MM.1S (cell line): ENCODE measurements at places on chromosomes 11 and 22.

DNA sequence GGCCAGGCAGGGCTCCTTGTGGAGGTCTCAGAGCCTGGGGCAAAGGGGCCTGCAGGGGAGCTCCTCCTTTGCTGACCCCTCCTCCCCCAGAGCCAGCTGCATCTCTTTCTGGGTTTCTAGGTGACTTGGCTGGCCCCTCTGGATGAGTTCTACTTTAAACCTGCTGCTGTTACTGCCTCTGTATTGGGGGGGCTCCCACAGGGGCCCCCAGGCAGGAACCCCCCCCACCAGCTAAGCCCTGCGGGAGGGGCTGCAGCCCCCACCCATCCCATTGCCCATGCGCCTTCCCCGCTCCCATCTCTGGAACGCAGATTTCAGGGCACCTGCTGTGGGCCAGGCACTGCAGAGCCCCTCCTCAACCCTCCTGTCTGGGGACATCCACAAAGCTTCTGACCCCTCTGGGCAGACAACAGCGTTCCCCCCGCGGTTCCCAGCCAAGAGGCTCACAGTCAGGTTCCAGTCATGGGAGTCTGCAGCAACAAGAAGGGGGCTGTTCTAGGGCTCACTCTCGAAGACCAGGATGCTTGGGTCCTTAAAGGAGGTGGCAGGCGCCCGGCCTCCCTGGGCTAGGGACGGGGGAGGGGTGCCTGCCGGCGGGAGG is 815 bp upstream of the PLCB3 start:
- no peak for DNase-seq

GRCh38 chr11:59556115-59556916 is 45.0 kb downstream of the OR4D9 start:
- peak; percentile 54 for DNase-seq

DNA sequence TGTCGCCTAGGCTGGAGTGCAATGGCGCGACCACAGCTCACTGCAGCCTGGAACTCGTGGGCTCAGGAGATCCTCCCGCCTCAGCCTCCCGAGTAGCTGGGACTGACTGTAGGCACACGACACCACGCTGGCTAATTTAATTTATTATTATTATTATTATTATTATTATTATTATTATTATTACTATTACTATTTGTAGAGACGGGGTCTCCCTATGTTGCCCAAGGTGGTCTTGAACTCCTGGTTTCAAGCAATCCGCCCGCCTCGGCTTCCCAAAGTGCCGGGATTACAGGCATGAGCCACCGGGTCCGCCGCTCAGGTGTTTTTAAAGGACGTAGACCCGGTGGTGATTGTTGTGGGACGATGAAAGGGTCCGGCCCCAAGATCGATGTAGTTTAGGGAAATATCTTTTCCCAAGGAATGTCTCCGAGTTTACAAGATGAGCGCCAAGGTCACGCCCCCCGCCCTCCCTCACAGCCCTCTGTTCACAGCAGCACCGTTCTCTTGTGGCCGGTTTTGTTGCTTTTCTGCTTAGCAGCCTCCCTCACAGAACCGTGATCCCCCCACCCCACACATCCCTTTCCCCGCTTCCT is 728 bp upstream of the POGLUT3 start:
- no peak for DNase-seq

GRCh38 chr11:68113986-68114385 is 7.2 kb downstream of the CHKA start:
- DNase-seq, result no peak

- no peak for DNase-seq
These were observed 27.2 kb upstream of the RASL10A start for GRCh38 chr22:29342577-29343312.

DNA sequence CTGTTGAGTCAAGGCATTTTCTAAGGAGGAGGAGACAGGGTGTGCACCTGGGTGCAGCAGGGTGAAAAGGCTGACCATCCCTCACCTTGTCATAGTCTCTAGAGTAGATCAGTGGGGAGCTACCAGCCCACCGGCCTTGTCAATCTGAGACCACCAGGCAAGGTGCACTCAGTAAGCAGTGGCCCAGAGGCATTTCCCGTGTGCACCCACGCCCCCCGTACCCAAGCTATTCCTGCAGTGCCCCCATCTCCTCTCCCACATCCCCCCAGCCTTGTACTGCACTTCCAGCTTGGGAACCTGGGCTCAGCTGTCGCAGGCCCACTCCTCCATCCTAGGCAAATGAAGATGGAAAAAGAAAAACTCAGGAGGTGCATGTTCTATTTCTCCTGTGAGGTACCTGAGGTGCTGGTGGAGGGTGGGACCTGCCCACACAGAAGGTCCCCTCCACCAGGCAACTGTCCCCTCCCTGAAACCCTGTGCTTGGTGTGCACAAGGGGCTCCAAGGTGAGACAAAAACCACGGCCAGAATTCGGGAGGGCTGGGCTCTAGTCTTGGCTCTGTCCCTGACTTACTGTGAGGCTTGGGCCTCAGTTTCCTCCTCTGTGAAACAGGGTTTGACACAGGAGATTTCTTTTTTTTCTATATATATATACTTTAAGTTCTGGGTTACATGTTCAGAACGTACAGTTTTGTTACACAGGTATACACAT is 8.4 kb downstream of the P2RY2 start:
- no peak for DNase-seq

DNA sequence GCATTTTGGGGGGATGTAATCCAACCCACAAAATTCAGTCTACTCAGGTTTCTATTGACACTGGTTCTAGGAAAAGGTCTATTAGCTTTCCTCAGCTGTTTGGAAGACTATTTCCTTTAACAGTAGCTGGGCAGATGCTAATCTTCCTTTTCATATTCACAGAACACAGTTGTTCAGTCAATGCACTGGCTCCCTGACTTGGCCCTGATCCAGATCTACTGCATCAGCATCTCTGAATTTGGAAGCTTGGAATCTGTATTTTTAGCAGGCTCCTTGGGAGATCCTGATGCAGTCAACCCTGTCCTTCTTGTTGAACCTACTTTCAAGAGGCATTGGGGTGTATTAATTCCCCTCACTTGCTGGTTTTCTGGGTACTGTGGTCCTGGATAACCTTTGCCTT is 6.3 kb downstream of the HTATIP2 start:
- DNase-seq, result no peak

GRCh38 chr11:124961972-124962609 is 8.1 kb downstream of the CCDC15 start:
- DNase-seq, result peak; percentile 77

DNA sequence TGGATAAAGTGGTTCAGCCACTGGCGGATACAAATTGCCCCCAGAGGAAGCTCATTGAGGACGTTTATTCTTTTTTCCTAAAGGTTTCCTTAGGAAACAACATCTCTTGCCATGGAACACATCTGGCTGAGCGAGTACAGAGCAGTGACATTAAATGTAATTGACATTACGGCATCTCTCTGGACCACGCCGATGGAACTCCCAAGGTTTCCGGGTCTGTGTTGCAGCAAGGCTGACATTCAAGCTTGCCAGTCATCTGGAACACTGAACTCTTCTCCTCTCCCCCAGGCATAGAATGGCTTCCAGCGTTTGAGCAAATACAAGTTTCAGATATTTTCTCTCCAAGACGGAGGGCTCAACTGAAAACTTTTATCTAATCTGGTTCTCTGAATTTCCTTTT is 42.1 kb downstream of the CLMP start:
- DNase-seq, result no peak

- DNase-seq, result no peak
These were observed 54.4 kb downstream of the BBOX1 start for GRCh38 chr11:27095059-27095458.

DNA sequence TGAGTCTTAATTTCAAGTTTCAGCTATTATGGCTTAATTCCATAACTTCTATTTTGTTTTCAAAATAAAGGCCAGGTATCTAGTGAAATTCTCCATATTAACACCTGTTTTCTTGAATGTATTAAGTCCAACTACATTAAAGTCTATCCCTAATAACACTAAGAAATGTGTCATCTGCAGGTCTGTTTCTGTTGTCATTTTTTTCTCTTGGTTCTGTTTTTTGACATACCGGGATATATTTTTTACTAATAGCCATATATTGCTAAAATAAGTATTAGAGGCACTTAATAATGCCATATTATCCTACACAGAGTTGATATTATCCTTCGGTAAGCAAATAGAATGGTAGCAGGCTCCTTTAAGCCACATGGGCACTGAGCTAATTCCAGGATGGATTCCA is 176.0 kb upstream of the MPPED2 start:
- no peak for DNase-seq

GRCh38 chr22:46004105-46004866 is 27.3 kb upstream of the WNT7B start:
- peak; percentile 1 for DNase-seq

DNA sequence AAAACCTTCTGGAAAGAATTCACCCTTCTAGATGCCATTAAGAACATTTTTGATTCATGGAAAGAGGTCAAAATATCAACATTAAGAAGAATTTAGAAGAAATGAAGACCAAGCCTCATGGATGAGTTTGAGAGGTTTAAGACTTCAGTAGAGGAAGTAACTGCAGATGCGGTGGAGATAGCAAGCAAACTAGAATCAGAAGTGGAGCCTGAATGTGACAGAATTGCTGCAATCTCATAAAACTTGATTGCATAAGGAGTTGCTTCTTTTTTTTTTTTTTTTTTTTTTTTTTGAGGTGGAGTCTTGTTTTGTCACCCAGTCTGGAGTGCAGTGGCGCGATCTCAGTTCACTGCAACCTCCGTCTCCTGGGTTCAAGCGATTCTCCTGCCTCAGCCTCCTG is 51.6 kb downstream of the MS4A13 start:
- DNase-seq, result no peak

DNA sequence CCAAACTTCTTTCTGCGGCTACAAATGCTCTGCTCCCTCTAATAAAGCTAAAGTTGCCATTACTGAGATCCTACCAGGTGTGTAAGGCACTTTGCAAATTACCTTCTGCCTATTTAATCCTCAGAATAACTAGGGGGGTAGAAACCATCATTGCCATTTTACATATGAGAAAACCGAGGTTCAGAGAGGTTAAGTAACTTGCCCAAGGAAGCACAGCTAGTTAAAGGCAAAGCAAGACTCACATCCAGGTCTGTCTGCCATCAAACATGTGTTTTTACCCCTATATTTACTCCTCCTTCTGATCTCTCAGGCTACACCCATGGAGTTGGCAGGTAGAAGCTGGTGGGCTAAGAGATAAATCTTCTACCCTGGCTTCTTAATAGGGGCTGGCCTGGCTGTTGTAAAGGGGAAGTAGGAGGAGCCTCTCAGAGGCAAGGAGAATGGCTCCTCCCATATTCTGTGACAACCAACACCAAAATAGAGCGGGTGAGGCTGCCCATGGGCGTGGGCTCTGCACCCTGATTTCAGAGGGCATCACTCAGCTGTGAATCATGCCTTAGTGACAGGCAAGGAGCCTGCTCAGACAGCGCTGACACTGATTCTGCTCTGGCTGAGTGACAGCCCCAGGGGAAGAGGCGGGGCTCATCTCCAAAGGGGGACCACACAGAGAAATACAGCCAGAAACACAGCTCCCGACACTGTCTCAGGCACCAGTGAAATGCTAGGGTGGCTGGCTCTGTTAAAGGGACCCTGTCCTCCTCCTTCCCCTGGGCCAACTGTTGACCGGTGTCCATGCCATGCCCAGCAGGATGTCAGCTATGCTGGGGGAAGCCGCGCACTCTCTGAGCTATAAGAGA is 106.8 kb downstream of the ABTB2 start:
- no peak for DNase-seq

DNA sequence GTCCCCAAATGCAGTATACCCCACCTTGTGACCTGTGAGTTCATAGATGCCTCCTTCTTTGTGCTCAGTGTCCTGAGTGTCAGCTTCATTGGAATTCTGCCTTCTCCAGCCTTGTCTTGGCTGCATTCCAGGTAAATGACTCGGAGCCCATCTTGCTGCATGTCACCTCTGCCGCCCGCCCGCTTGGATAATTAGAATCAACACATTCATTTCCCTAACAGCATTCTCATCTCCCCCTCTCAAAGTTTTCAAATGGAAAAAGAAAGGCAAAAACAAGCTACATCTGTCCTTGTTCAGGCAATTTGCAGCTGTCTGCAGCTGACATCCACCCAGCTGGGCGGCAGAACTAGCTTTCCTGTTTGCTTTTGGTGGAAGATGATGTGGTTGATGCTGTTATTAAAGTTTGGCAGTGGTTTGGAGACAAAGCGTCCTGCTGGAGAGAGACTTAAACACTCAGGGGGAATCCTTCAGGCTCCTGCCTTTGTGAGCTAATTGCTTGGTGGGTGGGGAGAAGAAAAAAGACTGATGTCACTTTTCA is 198.8 kb upstream of the SEZ6L start:
- DNase-seq, result no peak

GRCh38 chr22:24730864-24731263 is 43.7 kb downstream of the PIWIL3 start:
- no peak for DNase-seq

- no peak for DNase-seq
These were observed 265.3 kb downstream of the FAT3 start for GRCh38 chr11:92489826-92490399.

DNA sequence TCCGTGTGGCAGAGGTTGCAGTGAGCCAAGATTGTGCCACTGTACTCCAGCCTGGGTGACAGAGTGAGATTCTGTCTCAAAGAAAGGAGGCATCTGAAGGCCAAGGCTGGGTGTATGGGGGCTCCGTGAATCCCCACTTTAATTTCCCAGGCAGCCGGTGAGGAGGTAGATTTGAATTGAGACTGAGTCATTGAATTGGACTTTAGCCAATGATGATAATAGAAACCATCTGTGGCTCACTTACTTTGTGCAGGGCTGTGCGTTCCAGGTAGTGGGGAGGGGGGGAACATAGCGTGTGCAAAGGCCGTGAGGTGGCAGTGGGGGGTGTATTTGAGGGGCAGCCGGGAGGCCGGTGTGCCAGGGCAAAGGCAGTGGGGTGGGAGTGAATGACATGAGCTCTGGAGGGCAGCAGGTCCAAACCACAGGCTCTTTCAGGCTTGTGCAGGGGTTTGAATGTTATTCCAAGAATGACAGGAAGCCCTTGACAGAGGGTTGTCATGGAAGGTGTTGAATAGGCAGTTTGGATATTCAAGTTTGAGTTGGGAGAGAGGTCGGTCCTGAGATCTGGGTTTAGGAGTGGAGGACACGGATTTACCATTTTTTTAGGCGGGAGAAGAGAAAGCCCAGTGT is 6.1 kb downstream of the ARHGAP8 start:
- DNase-seq, result no peak

- no peak for DNase-seq
These were observed 9.4 kb downstream of the PIK3IP1 start for GRCh38 chr22:31282748-31283468.

GRCh38 chr11:63603180-63603518 is 11.1 kb downstream of the PLAAT3 start:
- no peak for DNase-seq

GRCh38 chr11:24592360-24592759 is 95.5 kb downstream of the LUZP2 start:
- no peak for DNase-seq
